Stimulated activated CD4-positive, alpha-beta T cell treated with anti-CD3 and anti-CD28 coated beads, TNF-alpha, amount 100 ng/mL, for 1 hour (primary cell): ENCODE measurements at places on chromosomes 6 and 20.

DNA sequence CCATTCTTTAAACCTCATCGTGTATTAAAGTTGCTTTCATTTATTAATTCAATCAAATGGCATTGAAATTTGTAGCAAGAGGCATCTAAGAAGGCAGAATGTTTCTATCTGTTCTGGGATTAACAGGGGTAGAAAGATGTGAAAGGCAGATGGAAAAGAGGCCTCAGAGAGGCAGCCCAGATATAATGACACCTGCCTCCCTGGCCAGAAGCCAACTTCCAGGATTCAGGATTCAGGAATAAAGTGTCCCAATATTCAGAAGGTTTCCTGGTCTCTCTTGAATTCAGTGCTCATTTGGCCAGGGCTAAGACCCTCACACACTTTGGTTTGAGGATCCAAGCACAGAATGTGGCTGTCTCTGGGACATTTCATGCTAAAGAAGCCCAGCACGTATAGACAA lies 39.9 kb downstream of the HLA-B start:
- no peak for DNase-seq

GRCh38 chr20:2246069-2246491 lies 49.7 kb upstream of the TGM3 start:
- DNase-seq, result no peak

DNA sequence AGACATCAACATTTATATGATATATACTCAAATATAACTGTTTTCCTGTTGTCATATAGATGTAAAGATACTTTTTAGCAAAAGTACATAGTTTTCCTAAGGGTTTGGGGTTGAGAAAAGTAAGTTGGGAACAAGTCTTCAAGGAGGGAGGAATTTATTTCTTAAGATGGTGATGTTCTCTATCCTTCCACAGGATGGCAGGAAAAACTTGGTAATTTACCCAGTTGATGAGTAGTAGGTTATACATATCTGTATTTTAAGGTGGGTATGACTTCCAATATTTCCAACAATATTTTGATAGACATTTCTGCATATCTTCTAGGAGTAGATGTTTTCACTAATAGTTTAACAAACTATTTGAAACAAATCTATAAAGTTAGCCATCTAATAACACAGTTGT lies 254.4 kb downstream of the RIMS1 start:
- DNase-seq, result no peak

GRCh38 chr6:35050757-35051330 lies 90.3 kb downstream of the TCP11 start:
- DNase-seq, result no peak

DNA sequence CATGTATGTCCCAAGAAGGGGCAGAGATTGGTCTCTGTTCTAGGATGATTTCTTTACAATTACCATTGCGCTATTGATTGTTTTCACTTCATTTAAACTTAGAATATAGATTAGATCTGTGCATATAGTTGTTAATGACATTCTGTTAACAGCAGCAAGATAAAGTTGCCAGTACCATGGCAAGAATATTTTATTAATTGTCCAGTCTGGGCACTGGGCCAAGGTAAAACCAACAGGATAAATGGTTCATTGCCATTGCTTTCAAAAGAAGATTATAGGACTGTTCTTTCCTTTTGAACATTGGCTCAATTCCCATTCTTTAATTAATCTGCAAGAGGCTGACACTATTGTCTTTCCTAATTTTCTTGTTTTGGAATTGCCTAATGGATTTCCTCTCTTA lies 592.4 kb downstream of the RFPL4B start:
- DNase-seq, result no peak

- DNase-seq, result no peak
Measured at GRCh38 chr20:2093159-2093781, 8.4 kb upstream of the STK35 start.

DNA sequence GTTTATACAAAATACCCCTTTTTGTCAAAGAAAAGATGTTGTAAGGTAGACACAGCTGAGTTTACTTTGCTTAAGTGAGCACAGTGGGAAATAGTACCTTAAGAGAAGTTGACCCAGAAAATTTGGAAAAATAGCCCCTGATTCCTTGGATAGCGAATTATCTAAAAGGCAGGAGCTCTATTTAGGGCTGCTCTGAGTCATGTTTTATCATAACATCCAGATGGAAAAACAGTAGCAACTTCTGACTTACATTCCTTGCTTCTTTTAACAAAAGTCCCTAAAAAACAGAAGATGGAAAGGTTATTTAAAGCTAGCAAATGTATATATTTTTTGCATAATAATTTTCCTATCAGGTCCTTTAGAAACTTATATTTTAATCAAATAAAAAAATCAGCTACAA lies 59.0 kb downstream of the THEMIS start:
- no peak for DNase-seq

DNA sequence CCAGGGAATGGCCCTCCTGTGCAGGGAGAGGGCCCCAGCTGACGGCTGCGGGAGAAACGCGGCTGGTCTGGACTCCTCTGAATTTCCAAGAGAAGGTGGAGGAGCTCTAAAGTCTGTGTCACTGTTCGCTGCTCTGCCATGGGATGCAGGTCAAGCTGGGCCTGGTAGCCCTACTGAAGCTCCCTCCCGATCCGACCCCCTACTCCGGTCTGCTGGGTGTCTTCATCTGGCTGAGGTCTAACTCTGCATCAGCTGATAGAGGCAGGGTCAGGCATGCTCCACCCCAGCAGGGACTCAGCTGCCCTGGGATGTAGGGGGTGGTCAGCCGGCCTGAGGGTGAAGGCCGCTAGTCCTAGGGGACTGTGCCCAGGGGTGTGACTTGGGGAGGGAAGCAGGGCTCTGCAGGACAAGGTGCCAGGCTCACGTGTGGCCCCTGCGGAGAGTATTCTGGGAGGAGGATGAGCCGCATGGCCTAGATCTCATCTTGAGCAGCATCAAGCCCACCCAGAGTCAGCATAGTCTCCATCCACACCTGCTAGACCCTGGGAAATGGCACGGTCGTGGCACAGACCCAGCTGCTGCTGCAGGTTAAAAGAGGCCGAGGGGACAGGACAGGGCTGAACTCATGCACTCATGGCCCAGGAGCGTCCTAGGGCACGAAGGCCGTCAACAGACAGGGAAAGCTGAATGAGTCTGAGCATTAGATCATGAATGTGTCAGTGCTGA lies 1.4 kb downstream of the CST3 start:
- DNase-seq, result no peak

GRCh38 chr6:142356201-142356883 lies 54.5 kb downstream of the ADGRG6 start:
- DNase-seq, result no peak
